ENCODE measurements at places on chromosomes 3 and 15. TPM values are rescaled to one million over a fixed set of nuclear protein-coding genes. Genes with fewer than 3 reads are reported as not detected.

STRC gene
- total RNA-seq, result 0.69 TPM

IMPG2 gene
- not detected for total RNA-seq

PLA2G4F gene
- 176 TPM for total RNA-seq

KLHL6 gene
- 0.10 TPM for total RNA-seq

SPINK8 gene
- not detected for total RNA-seq

BUB1B gene
- total RNA-seq, result 1.3 TPM

CACNA2D3 gene
- 1.0 TPM for total RNA-seq

TM6SF1 gene
- total RNA-seq, result 2.1 TPM

MYO5C gene
- 18.1 TPM for total RNA-seq

NDN gene
- 11.8 TPM for total RNA-seq

ERICH6 gene
- not detected for total RNA-seq

TOPBP1 gene
- 23.3 TPM for total RNA-seq

ZNF774 gene
- total RNA-seq, result 1.4 TPM

SHF gene
- 19.4 TPM for total RNA-seq

ZBTB38 gene
- 46.8 TPM for total RNA-seq

KLF15 gene
- 16.4 TPM for total RNA-seq

BOC gene
- total RNA-seq, result 75.3 TPM

SST gene
- total RNA-seq, result not detected

TIMP4 gene
- 14.1 TPM for total RNA-seq

All from lower leg skin (tissue), 4 donors.